ENCODE measurements at places on chromosomes 6 and 20.

- no peak for DNase-seq
Observed at GRCh38 chr20:22728146-22728745, 143.9 kb upstream of the FOXA2 start.

- DNase-seq = no peak
Observed at GRCh38 chr20:23362392-23363256, 642 bp downstream of the GZF1 start.

DNA sequence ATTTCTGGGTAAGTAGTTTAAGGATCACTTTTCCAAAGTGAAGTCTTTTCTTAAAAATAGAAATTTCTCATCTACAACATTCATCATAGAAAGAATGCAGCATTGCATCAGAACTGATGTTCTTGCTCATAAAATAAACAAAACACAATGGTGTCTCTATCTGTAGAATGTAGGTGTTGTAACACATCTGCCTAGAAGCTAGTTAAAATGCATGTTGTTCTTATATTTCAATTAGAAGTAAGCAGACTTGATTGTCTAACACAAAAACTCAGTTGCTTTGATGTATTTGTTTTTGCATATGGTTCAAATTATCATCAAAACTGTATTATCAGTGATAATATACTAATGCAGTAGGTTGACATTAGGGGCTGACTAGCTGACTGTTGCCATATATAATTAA, 654.7 kb upstream of the FLRT3 start:
- DNase-seq = no peak

DNA sequence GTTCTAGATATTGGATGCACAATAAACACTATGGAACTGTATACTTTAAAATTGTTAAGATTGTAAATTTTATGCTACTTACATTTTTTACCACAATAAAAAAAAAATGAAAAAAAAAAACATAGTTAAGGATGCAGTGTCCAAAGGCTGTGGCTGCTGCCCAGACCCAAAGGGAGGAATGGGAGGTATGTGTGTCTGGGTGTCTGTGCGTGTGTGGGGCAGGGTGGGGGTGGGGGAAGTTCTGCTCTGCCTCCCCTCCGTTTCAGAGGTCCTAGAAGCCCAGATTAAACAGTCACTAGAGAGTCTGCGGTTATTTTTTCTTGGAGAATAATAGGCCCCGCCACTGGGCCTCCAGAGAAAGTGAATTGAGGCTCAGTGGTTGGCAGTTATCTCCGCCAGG, 136.4 kb upstream of the ARMC2 start:
- DNase-seq = no peak

GRCh38 chr6:133136177-133136880, 104.8 kb upstream of the EYA4 start:
- DNase-seq = no peak

- DNase-seq = no peak
Observed at GRCh38 chr6:123017104-123017682, 21.2 kb downstream of the CLVS2 start.

DNA sequence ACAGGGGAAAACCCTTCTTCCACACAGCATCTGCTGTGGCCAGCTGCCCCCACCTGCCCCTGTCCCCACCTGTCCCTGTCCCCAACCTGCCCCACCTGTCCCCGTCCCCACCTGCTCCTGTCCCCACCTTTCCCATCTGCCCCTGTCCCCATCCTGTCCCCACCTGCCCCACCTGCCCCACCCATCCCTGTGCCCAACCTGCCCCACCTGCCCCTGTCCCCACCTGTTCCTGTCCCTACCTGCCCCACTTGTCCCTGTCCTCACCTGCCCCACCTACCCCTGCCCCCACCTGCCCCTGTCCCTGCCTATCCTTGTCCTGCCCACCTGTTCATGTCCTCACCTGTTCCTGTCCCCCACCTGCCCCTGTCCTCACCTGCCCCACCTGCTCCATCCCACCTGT, 6.4 kb upstream of the MYT1 start:
- DNase-seq = no peak

- DNase-seq = no peak
Observed at GRCh38 chr20:9203081-9203447, 134.2 kb downstream of the PLCB4 start.

DNA sequence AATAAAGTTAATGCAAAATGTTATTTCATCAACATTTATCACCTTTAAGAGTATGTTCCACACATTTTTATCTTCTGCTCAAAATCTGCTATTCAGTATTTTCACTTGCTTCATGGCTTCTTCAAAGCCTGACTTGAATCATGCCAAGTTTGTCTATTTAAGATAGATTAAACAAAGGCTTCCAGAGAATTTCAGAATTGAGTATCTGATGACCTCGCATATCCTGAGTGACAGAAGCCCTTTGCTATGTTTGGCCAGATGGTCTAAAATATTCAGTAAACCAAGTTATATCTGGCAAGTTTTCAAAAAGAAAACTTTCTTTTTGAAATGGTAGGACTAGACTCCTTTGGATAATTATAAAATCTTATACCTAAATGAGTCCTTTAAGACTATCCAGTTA, 348.9 kb upstream of the KCNQ5 start:
- no peak for DNase-seq

DNA sequence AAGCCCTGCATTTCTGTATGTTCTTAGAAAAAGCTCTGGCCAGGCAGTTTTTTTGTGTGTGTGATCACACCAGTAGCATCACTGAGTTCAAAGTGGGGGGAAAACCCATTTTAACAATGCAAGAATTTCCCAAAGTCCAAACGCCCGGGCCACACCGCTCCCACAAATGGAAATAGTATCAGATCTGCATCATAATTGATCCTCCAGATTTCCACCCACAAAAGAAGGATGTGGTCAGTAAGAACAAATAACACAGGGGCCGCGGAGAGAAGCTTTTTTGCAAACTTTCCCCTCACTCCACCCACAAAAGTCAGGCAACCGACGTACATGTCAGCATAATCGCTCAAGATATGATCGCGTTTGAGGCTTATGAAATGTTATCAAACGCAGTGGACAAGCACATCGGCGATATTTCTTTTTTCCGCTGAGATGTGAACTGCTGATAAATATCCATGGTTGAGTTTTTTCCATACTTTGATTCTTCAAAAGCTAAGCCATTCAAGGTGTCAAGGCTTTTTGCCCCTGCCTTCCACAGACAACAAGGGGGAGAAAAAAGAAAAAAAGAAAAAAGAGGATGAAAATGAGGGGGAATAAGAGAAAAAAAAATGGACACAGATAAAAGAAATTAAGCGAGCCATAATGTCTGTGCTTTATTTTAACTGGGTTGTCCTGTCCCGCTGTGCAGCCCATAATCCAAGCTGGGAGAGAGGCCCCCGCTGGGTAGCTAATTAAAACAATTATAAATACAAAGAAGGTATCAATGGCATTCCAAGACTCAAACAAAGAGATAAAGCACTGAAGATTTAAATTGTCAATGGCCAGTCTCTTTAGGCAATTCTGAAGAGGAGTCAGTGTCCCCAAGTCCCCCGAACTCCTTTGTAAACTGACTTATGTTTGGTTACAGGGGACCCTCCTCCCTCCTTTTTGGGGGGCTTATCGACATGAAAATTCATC, 143.5 kb downstream of the ZFP64 start:
- no peak for DNase-seq
